ENCODE measurements at places on chromosomes 5 and 9.
A peak's percentile ranks its signal among the peaks of the same experiment; 100 is the strongest.

GRCh38 chr9:129934780-129935179, 99.5 kb downstream of the USP20 start:
- no peak for DNase-seq

GRCh38 chr9:113590991-113591898, 127.7 kb downstream of the RGS3 start:
- peak; percentile 74 for DNase-seq

DNA sequence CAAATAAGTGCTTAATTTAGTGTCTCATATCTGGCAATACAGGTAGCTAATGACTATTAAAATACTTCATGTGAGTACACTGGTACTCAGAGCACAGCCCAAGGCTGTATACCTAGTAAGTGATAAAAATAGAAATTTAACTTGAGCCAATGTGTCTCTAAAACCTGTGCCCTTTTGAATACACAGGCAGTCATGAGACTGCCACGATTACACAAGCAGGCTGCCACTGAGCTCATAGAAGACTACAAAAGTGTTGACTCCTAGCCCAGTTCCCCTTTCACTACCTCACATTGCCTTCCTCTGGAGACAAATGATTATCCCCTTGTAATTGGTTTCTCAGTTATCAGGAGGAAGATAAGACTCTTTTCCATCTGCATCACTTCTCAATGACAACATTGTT, 66.3 kb upstream of the PAPPA start:
- no peak for DNase-seq

GRCh38 chr5:169279125-169279524, 21.8 kb downstream of the SLIT3 start:
- DNase-seq, result no peak

DNA sequence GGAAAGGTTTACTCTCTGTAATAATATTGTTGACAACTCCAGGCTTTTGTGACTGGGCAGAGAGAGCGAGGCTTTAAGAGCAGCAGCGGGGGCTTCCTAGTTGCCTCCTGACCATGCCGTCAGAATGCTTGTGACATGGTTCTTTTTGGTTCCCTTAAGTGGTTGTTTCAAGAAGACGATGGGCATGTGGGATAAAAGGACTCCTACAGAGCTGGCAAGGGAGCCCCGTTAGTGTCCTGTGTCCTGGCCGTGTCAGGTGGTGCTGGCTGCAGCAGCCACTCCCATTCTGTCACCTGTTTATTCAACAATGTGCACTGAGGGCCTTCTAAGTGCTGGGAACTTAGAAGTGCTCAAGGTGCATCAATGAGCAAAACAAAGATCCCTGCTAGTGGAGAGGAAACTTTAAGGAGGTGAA, 19.7 kb downstream of the LCP2 start:
- DNase-seq, result no peak

GRCh38 chr5:98935206-98935605, 6.4 kb upstream of the CHD1 start:
- DNase-seq, result no peak

DNA sequence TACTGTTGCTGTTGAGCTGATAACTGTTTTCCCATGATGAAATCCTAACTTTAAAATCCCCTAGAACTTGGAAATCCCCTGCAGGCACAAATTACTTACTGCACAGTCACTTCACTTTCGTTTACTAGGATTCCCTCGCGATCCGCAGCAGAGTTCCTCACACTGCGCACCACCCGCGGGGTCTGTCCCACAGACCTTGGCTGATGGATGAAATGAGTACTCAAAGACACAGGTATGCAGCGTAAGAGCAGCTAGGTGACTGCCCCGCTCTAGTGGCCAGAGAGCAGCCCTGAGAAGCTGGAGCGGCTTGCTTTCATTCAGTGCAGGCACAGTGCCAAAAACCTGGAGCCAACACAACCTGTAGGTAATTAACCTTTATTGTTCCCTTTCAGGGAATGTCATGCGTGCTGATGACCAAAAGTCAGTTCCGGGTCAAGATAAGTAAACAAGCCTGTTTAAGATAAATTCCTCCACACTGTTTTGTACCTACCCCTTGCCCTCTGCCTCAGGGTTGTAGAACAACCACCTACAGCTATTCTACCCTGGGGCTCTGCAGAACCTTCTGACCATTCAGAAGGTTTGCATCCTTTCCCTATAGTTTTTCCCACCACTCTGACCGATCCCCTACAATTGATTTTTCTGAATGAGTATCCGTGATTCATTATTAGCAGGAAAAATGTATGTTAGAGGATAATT, 191.2 kb downstream of the CDH9 start:
- no peak for DNase-seq

DNA sequence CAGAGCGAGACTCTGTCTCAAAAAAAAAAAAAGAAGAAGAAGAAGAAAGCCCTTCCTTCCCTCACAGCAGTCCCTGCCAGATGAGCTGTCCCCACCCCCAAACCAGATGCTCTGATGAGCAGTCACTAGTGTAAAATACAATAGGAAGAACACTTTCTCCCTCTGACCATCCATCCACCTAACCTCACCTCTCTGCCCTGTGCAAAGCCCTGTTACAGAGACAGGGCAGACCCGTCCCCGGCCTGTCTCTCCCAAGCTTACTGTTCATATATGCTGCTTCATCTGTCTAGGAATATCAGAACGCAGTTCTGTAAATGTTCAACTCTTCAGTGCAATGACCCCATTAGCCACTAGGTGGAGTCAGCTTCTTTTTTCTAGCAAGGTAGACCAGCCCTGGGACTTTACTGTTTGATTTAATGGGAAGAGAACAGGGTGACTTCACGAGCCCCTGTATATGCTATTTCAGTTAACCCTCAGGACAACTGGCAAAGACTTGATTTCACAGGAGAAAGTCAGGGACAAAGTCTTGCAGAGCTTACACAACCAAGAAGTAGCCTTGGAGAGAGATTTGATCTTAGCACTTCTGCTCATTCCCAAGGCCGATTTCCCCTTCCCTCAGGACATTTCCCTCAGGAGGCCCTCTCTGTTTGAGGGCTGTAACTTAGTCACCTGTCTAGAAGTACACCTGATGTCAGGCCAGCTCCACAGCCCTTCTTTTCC, 14.9 kb upstream of the FGFR4 start:
- peak; percentile 93 for DNase-seq

GRCh38 chr9:99144966-99145365, 40.1 kb downstream of the TGFBR1 start:
- DNase-seq, result no peak

DNA sequence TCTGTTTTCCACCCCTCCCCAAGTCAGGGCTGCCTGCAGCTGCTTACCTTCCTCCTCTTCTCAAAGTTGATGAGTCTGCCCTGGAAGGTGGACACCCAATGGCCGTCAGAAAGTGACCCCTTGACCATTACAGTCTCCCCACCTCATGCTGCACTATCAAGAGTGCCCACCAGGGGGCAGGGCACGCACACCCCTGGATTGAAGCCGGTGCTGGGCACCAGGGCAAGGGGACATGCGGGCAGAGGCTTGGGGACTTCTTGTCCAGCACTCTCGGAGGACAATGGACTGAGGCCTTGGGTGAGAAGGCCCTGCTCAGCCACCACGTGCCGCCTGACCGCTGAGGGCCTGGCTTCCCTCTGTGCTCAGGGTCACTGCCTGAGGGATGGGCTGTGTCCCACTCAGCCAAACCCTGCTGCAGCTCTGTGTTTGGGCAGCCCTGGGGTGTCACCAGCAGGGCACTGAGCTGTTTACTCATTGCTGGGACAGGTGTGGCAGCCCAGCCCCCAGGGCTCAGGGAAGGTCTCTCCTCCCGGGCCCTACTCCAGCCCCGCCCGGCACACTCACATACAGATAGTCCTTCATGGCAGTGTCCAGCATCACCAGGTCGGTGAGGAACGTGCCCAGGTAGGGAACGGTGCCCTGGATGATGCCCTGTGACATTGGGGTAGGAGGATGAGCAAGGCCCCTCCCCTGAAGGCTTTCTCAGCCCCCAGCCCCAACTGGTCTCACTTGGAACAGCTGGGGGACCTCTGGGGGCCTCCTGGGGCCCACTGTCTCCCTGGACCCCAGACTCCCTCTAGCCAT, 17.7 kb downstream of the RALGDS start:
- DNase-seq, result peak; percentile 79

DNA sequence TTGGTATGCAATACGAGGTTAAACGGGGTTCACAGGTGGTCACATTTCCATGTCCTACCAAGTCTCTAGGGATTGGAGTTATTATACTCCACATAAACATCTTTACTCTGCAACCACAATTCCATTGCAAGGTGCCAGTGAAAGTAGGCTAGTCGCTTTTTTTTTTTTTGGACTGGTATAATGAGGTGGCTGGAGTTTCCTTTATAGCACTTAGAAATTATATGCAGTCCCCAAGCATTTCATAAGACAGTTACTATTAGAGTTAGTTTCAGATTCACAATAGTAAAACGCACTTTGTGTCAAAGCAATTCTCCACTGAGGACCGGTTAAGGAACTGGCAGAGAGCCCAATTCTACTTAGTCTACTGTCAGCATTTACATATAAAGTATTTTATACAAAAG, 1.4 kb downstream of the MEF2C start:
- DNase-seq, result no peak

- DNase-seq, result no peak
Measured at GRCh38 chr5:17358031-17358430, 140.0 kb upstream of the TAF11L2 start.

DNA sequence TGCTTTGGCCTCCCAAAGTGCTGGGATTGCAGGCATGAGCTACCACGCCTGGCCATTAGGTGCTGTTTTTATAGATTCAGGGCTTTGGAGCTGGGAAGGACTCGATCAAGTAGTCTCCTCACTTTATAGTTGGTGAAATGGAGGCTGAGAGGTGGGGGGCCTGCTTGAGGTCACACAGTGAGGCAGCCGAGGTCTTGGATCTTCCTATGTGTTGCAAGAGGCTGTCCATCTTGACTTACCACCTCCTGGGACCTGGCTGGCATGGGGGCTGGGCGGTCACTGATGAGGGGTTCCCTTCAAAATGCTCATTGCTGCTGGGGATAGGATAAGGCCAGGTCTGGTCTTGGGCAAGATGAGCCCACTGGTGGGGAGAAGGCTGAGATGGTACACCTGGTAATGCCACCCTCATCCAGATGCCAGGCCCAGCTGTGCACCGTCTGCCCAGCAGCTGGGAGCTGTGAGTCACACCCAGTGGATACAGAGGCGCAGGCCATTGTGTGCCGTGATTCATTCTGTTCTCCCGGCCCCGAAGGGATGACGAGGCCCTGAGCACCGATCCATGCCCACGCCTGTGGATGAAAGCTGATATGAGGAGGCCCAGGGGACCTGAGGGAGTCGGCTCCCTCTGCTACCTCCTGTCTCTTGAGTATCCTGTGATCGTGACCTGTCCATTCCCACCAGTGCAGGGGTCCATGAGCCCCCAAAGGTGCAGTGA, 10.5 kb upstream of the NDST1 start:
- no peak for DNase-seq

DNA sequence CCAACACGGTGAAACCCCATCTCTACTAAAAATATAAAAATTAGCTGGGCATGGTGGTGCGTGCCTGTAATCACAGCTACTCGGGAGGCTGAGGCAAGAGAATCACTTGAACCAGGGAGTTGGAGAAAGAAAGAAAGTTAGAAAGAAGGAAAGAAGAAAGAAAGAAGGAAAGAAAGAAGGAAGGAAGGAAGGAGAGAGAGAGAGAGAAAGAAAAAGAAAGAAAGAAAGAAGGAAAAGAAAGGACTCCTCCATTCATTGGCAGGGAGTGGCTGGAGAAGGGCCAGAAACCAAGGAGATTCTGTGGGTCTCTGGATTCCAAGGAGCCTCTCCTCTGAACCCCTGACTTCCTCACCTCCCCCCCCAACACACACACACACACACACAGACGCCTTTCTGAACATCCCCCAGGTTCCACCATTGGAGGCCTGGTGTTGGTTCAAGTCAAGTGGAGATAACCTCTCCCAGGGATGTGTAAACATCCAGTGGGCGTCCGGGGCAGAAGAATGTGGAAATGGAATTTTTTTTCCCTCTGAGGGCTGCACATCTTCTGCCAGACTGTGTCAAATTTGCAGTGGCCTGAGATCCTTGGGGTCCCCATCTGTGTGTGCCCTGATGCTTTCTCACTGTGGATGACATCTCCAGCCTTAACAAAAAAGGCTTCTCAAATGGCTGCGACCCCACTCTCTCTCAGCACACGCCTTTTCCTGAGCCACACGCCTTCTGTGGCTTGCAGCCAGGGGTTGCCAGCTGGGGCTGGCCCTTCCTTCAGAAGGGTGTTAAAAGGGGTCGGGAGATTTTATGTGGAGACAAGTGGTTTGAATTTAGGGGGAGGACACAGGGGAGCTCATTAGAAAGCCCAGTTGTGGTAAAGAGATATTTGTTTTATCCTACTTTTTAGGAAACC, 109.3 kb upstream of the HAND1 start:
- DNase-seq, result no peak

DNA sequence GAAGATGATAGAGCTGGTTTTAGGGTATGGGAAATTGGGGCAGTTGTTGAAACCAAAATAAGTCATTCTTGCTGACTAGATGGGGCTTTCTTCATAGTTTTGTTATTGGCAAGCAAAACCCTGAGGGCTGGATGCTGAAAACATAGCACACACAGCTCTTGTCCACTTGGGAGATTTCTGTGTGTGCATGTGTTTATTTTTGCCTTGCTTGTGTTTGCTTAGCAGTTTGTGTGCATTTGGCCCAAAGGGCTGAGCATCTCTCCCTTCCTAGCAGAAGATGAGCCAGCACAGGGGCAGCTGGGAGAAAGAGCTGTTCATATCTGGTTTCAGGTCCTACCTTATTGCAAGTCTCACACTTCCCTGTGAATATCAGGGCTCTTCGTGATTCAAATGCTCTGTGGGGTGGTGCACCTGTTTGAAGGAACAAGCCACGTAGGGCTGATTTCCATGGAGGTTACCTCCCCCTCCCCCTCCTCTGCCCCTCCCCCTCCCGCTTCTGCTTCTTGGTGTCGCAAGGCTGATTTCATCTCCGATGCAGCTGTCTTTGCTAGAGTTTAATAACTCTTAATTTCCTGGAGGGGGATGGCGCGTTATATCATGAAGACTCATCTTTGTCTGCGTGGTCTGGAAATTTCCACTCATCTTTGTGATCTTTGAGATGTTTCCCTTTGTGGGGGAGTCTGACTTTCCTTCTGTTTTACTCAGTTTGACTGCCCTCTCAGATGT, 296.5 kb downstream of the ARHGAP26 start:
- no peak for DNase-seq

DNA sequence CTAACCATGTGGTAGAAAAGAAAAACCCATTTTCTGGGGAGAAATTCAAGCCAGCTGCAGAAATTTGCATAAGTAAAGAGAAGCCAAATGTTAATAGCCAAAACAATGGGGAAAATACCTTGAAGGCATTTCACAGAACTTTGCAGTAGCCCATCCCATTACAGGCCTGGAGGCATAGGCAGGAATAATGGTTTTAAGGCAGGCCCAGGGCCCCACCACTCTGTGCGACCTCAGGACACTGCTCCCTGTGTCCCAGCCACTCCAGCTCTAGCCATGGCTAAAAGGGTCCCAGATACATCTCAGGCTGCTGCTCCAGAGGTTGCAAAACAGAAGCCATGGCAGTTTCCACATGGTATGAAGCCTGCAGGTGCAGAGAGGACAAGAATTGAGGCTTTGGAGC, 253.3 kb downstream of the CTNND2 start:
- DNase-seq, result no peak

Measured in colonic mucosa (tissue), 4 donors.